ENCODE measurements at places on chromosomes 1 and 21. TPM values are rescaled to one million over a fixed set of nuclear protein-coding genes. Genes with fewer than 3 reads are reported as not detected.

DNA sequence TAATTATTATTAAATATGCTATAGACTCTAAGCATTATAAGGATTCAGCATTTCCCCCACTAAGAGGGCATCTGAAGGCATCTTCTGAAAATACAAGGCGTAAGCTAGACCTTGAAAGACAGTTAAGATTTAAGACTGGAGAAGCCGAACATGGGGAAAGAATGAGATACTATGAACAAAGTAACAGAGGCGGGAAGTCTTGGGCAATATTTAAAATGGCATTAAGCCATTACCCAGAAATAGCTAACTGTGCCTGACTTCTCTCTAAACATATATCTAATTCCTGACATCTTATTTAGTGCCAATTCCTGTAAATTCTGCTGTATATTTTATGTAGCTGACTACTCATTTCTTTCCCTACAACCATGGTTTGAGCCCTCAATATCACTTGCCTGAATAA is 20.9 kb downstream of the DPH5 start:
- DNase-seq: no peak

GRCh38 chr1:159025043-159025442 is 15.3 kb downstream of the IFI16 start:
- DNase-seq: no peak

KLHDC9 gene
- 3.7 TPM for total RNA-seq

TFF2 gene
- total RNA-seq: not detected

TNFRSF4 gene
- 0.19 TPM for total RNA-seq

Data from osteocyte (in vitro differentiated cells).